ENCODE measurements at places on chromosomes 11 and 22. TPM values are rescaled to one million over a fixed set of nuclear protein-coding genes. Genes with fewer than 3 reads are reported as not detected.
A peak's percentile ranks its signal among the peaks of the same experiment; 100 is the strongest.

The GAL3ST1 gene
- polyA plus RNA-seq = 0.15 TPM

The SYT9 gene
- 0.06 TPM for polyA plus RNA-seq

The SREBF2 gene
- 19.4 TPM for polyA plus RNA-seq

DNA sequence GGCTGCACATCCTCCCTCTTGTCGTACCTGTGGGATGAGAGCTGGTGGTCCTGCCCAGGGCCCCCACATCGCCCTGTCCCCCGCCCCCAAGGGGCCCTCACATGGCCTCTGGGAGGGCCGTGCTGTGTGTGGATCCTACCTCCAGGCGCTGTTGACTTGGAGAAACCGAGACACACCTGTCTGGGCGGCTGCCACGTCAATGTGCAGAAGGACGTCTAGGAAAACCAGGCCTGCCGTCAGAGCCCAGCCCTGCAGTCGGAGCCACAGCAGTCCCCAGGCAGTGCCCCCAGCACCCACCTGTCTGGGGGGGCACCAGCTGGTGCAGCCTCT lies 14.2 kb downstream of the ALG12 start:
- DNase-seq = peak; percentile 56

DNA sequence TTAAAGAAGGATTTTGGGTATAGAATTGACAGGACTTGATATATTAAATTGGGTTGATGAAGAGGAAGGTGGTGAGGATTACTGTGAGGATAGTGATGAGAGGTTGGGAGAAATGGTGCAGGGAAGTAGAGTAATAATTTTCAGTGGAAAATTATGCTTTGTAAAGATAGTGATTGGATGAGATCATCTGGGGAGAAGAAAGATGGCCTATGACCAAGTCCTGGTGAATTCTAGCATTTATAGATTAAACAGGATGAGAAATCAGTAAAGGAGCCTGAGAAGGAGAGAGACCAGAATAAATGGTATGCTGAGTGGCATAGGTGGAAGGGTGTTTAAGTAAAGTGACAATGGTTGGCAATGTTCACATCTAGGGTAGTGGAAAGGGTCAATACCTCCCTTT lies 15.0 kb downstream of the IPO7 start:
- no peak for DNase-seq

DNA sequence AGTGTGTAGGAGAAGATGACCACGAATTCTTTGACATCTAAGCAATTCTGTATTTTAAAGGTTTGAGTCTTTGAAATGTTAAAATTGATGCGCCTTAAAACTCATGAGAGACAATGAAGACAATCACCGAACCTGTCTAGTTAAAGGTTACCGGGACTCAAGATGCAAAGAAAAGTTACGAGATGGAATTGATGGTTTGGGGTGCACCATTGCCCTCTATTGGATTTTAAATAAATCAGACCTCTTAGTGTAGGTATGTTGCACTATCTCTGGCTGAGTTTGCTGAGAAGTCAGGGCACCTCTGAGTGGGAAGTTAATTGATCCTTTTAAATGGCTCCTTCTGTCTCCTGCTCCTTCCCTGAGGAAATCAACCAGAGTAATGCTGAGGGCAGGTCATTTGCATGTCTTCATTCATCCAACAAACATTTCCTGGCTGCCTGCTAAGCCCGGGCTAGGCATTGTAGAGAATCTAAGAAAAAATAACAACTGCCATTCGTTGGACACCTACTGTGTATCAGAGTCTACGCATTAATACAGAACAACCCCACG lies 19.4 kb upstream of the TMA7B start:
- no peak for DNase-seq
